ENCODE measurements at places on chromosomes 13 and 19. TPM values are rescaled to one million over a fixed set of nuclear protein-coding genes. Genes with fewer than 3 reads are reported as not detected.

GRCh38 chr13:91805605-91806004 is 407.2 kb downstream of the GPC5 start:
- DNase-seq = no peak

DNA sequence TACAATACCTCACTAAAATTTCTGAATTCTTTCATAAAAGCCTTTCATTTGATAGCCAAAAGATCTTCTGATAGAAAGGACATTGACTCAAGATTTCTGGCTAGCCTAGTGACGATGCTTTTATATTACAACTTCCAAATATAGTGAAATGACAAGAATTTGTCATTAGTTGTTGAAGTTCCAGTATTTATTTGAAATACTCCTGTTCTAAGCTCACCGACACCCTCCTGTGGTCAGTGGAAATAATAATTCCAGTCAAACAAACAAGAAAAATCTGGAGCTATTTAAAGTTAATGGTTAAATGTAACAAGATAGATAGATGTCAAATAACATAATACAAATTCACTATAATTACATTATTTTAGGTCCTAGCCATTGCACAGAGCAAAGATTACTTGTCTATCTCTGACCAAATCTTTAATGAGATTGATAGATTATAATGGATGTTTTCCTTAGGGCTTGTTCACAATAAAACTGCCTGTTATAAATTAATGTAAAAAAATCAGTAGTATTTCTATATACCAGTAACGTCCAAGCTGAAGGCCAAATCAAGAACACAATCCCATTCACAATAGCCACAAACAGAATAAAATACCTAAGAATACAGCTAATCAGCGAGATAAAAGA is 195.5 kb downstream of the RGCC start:
- DNase-seq = no peak

- no peak for DNase-seq
These were observed 2.7 kb downstream of the SIX5 start for GRCh38 chr19:45766296-45766868.

DNA sequence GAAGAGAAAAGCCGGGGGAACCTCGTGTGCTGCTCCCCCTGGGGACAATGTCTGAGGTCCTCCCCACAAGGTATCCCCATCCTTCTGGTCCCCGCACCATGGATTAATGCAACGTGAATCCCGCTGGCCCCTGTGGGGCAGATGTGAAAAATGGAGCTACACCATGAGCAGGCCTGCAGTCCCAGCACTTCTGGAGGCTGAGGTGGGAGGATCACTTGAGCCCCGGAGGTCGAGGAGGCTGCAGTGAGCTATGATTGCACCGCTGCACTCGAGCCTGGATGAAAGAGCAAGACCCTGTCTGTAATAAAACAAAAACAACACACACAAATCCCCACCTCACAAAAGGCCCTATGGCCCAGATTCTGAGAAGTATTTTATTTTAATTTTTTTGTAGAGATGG is 1.2 kb upstream of the CFD start:
- DNase-seq = no peak

SLC6A16 gene
- total RNA-seq = 2.4 TPM

CEACAM1 gene
- 27.0 TPM for total RNA-seq

GRCh38 chr19:1864480-1865171 is 1.2 kb upstream of the KLF16 start:
- peak; percentile 85 for DNase-seq

EMP3 gene
- total RNA-seq = 6.7 TPM

GRCh38 chr19:2987797-2988196 is 10.4 kb downstream of the TLE6 start:
- DNase-seq = no peak

DNA sequence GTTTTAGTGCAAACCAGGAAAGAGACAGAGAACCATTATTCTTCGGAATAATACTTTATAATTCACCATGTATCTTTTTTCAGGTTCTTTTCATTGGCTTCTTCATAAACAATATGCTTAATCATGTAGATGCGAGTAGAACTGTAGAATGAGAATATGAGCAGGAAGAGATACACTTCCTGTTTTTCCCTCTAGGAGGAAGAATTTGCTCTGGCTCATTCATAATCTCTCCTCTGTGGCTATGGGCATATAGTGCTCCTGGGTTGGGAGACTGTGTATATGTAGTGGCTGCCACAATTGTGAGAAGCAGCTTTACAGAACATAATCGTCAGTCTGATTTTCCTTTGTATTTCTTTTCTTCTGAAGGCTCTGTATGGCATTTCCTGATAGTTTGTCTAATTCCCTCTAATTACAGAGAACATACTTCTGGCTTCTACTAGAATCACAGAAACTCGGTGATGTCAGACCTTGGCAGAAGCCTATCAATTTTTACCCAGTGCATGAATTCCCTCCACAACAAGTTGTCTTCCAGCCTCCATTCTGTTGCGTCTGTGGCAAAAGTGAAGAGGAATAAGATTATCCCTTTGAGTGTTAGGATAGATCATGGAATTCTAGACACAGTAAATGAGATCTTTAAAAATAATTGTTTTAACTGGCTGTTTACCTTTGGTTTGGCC is 2.9 kb upstream of the DCLK1 start:
- DNase-seq = no peak

- DNase-seq = no peak
These were observed 244.2 kb upstream of the SOX21 start for GRCh38 chr13:94956417-94957110.
